ENCODE measurements at places on chromosomes 2 and 18.

- no peak for DNase-seq
Measured at GRCh38 chr2:205969584-205969983, 116.4 kb downstream of the INO80D start.

DNA sequence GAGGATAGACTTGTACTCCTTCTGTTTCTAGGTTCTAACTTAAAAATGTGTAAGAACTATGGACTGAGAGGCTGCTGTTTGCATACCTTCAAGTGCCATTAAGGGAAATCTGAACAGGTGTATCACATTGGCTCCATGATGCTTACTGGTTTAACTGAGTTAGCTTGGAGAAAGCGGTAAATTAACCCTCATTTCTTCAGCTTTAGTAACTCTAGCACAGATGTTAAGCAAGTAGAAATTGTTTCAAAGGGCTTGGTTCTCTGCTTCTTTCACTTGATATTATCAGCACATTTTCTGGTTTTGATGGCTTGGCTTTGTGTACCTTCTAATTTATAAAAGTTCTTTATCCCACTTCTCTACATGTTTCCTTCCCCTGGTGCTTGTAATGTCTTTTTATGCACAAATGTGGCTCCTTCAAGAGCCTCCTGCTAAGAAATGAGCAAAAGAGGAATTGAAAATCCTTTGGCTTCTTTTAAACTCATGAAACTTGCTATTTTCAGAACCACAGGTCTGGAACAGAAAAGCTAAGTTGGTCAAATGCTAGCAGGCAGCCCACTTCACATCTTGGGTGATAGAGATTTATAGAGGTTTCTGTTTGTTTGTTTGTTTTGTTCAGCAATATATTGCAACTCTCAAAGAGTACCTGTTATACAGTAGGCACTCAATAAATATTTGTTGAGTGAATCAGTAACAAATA, 249.9 kb upstream of the THUMPD2 start:
- no peak for DNase-seq

GRCh38 chr2:199364153-199364552, 93.6 kb downstream of the SATB2 start:
- no peak for DNase-seq

DNA sequence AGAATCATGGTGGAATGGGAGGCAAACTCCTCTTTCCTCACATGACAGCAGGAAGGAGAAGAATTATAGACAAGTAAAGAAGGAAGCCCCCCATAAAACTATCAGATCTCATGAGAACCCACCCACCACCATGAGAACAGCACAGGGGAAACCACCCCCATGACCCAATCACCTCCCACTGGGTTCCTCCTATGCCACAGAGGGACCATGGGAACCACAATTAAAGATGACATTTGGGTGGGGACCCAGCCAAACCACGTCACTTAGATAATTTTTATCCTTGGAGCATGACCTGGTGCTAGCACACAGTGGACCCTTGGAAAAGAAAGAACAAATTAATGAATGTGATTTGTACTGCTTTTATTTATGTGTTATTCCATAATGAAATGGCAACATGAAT, 188.6 kb upstream of the NCKAP5 start:
- no peak for DNase-seq

DNA sequence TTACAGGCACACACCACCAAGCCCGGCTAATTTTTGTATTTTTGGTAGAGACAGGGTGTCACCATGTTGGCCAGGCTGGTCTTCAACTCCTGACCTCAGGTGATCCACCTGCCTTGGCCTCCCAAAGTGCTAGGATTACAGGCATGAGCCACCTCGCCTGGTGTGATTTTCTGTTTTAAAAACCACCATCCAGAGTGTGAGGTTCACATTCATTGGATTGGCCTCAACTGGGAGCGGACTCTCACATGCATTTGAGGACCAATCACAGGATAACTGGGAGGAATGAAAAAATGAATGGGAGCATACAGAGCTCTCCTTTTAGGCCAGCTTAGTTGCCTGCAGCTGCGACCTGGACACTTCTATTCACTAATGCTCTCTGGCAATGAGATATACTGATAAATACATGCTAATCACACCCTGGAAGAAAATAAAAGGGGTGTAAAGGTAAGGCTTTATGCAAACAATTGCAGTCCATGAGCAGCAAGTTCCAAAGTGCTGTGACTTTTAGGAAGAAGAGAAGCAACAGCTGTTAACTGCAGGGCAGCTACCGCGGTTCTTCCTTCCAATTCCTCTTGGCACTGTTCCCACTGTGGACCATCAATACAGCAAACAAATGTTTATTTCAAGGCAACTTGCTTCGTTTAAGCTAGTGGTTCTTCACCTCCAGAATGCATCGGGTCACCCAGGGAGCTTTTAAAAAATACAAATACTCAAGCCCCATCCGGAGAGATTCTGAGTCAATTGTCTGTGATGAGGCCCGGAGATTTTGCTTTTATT, 49.5 kb upstream of the FZD5 start:
- DNase-seq: no peak

- no peak for DNase-seq
Measured at GRCh38 chr2:170206246-170206645, 28.3 kb downstream of the MYO3B start.

- DNase-seq: peak; percentile 77
Measured at GRCh38 chr2:173355132-173355865, 627 bp downstream of the CDCA7 start.

DNA sequence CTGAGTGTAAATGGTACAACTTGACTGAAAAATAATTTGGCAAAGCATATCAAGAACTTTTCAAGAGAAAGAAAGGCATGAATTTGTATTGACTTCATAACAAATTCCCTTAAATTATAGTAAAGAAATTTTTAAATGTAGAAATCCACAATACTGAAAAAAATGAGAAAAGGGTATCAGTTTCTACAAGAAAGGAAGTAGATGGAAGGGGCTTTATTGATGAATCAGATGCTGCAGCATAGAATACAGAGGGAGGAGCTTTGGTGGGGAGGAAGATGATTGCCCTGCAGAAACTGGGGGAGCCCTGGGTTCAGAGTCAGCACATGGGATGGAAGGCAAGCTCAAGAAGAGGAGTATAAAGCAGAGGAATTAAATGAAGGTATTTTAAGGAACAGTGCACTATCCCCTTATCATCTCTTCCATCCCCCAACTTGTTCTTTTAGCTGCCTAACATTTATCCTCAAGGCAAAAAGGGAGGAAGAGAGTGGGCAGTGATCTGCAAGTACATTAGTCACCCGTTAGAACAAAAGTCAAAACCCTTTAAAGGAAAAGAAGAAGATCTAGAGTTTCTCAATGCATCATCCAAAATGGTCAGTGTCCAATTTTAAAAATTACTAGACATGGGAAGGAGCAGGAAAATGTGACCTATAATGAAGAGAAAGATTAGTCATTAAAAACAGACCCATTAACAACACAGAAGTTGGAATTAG, 77.7 kb downstream of the KCTD18 start:
- DNase-seq: no peak
